ENCODE measurements at places on chromosomes 3 and 15.

DNA sequence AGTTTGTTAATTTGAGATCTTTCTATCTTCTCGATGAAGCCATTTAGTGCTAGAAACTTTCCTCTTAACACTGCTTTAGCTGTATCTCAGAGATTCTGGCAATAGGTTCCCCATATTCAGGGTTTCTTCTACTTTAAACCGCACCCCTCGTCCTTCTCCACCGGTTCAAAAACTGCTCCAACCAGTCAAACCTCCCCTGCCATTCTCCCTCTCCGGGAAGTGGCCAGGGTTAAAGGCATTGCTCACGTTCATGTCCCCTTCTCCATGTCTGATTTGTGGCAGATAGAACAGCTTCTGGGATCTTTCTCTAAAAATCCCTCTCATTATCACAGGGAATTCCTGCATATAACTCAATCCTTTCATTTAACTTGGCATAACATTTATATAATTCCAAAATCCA lies 14.4 kb downstream of the ALDH1L1 start:
- no peak for DNase-seq

DNA sequence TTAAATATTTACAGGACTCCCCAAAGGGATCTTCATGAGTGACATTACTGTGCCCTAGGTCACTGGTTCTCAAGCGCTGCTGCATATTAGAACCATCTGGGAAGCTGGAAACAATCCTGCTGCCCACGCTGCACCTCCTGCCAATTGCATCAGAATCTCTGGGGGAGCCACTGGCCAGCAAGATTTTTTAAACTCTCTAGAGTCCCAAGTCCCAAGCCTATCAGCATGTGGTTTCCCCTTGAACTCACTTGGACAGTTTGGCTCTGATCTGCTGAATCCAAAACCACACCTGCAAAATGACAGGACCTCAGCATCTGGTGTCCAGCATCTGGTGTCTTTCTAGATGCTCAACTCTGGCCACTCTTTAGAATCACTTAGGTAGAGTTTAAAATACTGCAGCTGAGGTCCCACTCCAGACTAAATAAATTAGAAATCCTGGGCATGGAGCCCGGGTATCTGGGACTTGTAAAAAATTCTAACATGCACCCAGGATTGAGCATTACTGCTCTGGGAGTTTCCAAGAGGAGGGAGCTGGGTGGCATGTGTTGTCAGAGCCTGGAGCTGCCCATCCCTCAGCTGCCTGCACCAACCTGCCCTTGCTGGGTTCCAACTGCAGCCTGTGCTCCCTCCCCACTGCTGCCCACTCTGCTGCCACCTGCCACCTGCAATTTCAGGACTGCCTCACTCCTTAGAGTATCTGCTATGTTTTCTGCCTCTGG lies 311.3 kb downstream of the SLC9A9 start:
- DNase-seq: no peak

DNA sequence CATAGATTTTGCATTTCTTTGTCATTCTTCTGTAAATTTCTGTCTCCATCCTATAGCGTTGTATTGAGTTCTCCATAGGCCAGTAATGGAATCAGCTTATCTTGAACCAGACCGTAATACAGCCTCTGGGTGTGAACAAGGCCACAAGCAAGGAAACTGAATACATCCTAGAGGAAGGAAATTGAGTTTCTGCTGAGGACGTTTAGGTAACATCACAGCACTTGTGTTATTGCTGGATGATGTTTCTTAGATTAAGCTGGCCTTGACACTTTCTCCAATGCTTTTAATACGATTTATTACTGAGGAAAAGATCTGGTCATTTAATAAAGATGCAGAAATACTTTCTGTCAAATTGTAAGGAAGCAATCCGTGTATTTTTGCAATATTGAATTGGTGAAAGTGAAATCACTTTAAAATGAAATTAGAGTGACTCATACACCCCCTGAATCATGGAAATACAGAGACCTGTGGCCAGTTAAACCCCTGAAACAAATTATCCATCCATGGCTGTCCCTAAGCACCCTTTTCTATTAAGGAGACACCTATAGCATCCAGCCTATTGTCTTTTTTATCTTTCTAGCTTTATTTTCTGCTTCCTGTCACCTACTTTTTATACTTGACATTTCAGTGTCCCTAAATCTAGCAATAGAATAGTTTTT lies 48.5 kb upstream of the UBE3A start:
- DNase-seq: no peak

- no peak for DNase-seq
Measured at GRCh38 chr3:41144631-41145030, 54.7 kb upstream of the CTNNB1 start.

DNA sequence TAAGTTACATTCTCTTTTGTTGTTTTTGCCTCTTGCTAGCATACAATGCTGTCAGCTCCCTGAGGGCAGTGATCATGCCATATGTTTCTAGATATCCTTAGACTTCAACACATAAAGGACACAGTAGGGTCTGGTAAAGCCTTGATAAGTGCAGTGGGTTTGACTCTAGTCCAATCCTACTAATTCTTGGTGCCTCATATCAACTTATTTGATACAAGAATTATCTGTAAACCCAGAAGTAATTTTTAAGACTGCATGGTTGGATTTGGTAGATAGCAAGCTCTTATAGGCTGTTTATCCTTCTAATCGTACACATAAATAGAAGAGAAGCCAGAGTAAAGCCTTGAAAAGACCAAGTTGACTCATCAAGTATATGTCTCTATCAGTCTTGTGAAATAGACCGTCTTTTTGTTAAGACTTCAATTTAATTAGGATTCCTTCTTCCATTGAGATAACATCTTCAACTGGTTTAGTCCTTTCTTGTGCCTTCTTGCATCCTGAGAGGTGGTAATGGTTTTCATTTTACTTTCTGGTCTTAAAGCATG lies 265.6 kb upstream of the CDIN1 start:
- no peak for DNase-seq

- no peak for DNase-seq
Measured at GRCh38 chr3:14157951-14158350, 20.4 kb downstream of the XPC start.
